NCI-H226 (cell line): ENCODE measurements at places on chromosomes 12 and 14.

- no peak for DNase-seq
These were observed 255.6 kb upstream of the GRIP1 start for GRCh38 chr12:66934302-66935062.

- DNase-seq, result no peak
These were observed 13.1 kb upstream of the NID2 start for GRCh38 chr14:52081964-52082363.

DNA sequence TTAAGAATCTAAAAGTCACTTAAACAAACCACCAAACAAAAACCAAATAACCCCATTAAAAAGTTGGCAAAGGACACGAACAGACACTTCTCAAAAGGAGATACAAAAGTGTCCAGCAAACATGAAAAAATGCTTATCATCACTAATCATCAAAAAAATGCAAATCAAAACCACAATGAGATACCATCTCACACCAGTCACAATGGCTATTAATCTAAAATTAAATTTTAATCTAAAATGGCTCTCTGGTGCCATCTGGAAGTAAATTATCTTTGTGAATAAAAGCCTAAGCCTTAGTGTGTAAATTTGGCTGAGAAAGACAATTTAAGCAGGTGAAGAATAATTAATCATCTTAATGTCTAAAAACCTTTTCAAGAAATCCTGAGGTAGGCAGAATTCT, 204.5 kb upstream of the PPFIA2 start:
- DNase-seq, result no peak

- DNase-seq, result no peak
These were observed 15.2 kb upstream of the CSRNP2 start for GRCh38 chr12:51098611-51099010.

DNA sequence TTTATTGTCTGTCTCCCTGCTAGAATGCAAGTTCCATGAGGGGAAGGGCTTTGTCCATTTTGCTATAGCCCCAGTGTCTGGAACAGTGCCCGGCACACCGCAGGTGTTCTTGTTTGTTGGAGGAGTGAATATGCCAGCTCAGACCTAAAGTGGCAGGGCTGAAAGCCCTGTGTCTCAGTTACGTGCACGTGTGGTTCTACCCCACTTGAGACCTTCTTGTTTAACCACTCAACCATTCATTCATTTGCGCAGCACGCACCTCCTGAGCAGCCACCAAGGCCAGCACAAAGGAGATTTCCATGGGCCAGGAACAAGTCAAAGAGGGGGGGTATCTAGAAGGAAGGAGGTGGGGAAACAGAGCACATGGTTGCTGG, 338.0 kb upstream of the FKBP4 start:
- no peak for DNase-seq

GRCh38 chr12:49905718-49906314, 2.1 kb upstream of the FAIM2 start:
- no peak for DNase-seq
